ENCODE measurements at places on chromosomes 5 and 9. TPM values are rescaled to one million over a fixed set of nuclear protein-coding genes. Genes with fewer than 3 reads are reported as not detected.

DNA sequence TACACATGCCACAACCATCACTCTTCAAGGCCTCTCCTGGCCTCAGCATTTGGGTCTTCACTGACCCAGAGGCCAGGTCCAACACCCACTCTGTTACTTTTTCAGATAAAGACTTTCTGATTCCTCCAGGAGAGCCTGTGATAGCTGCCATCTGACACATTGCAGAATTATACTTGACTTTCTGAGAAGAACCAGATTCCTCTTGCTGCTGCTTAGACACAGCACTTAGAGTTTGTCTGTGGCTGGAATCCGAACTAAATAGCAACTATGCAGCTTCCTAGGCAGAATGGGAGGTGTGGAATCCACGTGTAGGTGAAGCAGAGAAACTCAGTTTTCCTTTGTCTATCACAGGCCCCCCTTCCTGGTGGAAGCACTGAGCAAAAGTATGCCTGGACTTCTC, 344.7 kb upstream of the SLC30A5 start:
- H3K27ac ChIP-seq = no peak overlapping the region
- H3K4me3 ChIP-seq = no peak overlapping the region
- H3K4me1 ChIP-seq = no peaks in the 10 kb centered on the region

DNA sequence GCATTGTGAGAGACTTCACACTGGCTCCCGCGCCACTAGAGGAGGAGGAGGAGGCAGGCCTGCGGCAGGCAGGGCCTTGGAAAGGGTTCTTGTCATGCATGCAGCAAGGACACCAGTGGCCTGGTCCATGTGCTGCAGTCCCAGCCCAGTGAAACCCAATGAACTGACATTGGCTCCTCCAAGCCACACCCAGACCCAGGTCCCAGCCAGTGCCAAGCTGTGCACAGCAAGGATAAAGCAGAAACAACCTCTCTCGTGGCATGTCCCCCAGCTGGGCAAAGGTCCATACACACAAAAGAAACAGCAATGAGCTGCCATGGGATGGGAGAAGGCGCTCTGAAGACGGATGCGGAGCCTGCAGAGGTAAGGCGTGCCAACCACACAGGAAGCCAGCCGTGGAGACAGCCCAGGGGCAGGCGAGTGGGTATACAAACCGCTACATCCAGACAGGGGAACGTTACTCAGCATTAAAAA, 89.2 kb downstream of the SEMA4D start:
- no peak overlapping the region for H3K4me3 ChIP-seq
- no peak overlapping the region for H3K27ac ChIP-seq
- H3K36me3 ChIP-seq = no peaks in the 10 kb centered on the region
- no peaks in the 10 kb centered on the region for H3K27me3 ChIP-seq
- H3K4me1 ChIP-seq = peaks cover 24% of the 10 kb centered on the region

DNA sequence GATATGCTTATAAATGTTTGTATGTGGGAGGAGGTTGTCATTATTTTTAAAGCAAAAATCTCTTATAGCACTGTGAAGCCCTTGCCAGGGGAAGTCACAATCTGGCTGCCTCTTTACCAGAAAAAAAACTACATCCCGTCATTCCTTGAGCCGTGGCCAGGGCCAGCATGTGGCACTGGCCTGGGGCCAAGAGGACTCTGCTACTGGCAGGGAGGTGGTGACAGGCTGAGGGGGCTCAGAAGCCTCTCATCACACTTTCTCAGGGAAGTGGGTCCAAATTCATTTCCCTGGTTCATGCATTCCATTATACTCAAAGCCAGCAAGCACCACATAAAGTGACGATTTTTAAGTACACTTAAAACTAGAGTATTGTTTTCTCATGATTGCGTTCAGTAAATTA, 457.3 kb downstream of the ZNF608 start:
- H3K4me1 ChIP-seq = no peaks in the 10 kb centered on the region
- peak; percentile 49 for DNase-seq
- H3K27me3 ChIP-seq = no peaks in the 10 kb centered on the region
- no peak overlapping the region for H3K4me3 ChIP-seq
- H3K27ac ChIP-seq = no peak overlapping the region
- no peaks in the 10 kb centered on the region for H3K36me3 ChIP-seq

DNA sequence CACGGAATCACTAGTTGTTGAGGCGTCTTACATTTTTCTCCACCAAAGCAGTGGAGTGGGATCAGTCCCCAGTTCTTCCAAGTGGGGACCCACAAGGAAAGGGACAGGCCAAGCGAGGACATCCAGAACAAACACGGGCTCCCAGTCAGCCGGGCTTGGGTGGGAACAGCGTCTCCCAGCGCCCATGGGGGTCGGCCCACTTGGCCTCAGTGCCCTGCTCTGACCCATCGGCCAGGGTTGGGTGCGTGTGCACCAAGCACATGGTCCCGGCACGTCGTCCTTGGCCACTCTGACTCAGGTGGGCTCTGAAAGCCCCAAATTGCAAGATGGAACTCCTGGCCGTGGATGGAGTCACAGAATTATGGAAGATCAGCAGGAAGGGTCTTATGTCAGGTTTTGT, 37.9 kb downstream of the DBH start:
- no peak for DNase-seq
- H3K4me1 ChIP-seq = no peaks in the 10 kb centered on the region
- H3K27ac ChIP-seq = no peak overlapping the region

DNA sequence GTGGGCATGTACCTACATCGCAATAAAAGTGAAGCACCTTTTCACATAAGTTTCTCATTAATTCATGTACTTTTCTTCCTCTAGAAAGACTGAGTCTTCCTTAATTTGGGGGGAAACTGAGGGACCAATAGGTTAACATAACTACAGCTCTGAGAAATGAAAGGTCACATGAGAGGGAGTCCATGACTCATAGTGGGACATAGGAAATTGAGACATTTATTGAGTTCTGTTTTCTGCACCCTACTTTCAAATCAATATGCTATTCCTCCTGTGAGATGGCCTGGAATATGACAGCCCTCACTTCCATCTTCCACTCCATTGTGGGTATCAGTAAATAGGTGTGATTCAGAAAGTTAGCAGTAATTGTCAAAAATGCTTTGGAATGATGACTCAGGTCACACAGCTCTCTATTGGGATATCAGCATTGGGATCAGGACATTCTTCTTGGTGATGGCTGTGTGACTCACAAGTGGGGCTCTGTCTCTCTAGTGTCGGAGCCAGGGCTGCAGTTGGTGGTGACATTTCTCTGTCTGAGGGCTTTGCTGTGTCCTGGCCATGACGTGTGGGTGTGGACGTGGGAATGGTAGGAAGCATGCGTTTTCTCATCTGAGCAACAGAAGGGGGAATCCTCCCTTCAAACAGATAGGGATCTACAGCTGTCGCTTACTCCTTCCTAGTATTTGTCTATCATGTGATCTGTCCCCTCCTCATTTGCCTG, 125.0 kb downstream of the TRIO start:
- H3K36me3 ChIP-seq = peaks cover 7% of the 10 kb centered on the region
- no peak overlapping the region for H3K27ac ChIP-seq
- H3K4me3 ChIP-seq = no peak overlapping the region
- H3K4me1 ChIP-seq = no peaks in the 10 kb centered on the region
- no peak for DNase-seq

The SELENOP gene
- total RNA-seq = 1,529 TPM

The PDE8B gene
- 0.94 TPM for total RNA-seq

The KCNMB1 gene
- 1.5 TPM for total RNA-seq

All from Peyer's patch (tissue), 4 donors.